Stimulated activated CD8-positive, alpha-beta memory T cell treated with anti-CD3 and anti-CD28 coated beads, Interleukin-12 subunit alpha, Interleukin-12 subunit beta, amount 100 ng/mL, for 4 hours (primary cell): ENCODE measurements at places on chromosomes 7 and 10.

DNA sequence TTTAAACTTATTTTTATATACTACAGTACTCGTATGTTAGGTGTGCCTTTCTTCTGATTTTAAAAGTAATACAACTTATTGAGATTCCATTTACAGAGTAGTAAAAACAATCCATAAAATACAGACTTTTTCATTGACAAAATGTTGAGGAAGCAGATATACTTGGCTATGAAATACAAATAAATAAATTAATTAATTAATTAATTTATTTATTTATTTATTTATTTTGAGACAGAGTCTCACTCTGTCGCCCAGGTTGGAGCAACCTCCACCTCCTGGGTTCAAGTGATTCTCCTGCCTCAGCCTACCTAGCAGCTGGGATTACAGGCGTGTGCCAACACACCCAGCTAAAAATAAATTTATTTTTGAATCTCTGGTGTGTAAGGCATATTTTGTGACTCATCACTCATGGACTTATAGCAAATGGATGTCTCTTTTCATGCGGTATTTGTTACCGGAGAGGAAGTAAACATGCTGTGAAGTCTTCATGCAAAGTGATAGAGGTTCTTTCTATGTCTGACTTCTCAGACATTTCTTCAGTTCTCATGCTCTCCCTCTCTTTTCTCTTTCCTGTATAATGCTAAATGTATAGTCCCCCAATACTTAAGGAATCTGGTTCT lies 20.2 kb upstream of the SRPK2 start:
- no peak for DNase-seq

- DNase-seq: no peak
Observed at GRCh38 chr10:89535171-89536012, at the start of gene SLC16A12. Gene SLC16A12, minus strand, starts transcription at chr10:89535594. Its CDS starts 73,016 bp downstream, at chr10:89462578.

DNA sequence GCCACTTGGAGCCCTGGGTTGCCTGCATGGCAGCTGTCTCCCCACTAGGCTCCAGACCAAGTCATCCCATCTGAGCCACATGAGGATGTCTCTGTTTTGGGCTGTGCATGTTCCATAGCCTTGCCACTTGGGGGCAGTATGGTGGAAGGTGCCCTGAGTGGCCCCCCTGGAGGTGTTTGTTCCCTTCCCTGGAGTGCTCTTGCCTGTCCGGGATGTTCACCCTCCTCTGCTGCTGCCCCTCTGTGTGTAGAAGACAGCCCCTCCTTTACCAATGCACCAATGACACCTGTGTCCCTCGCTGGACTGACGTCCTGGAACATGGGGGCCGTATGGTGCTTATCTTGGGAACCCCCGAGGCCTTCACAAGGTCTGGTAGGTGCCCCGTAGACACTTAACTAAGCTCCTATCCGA lies 100.2 kb downstream of the ACTR3B start:
- DNase-seq: no peak

DNA sequence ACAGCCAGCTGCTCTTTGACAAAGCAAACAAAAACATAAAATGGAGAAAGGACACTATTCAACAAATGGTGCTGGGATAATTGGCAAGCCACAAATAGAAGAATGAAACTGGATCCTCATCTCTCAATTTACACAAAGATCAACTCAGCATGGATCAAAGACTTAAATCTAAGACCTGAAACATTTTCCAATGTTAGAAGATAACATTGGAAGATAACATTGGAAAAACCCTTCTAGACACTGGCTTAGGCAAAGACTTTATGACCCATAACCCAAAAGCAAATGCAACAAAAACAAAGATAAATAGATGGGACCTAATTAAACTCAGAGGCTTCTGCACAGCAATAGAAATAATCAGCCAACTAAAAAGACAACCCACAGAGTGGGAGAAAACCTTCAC lies 425.7 kb upstream of the SEMA3D start:
- no peak for DNase-seq

DNA sequence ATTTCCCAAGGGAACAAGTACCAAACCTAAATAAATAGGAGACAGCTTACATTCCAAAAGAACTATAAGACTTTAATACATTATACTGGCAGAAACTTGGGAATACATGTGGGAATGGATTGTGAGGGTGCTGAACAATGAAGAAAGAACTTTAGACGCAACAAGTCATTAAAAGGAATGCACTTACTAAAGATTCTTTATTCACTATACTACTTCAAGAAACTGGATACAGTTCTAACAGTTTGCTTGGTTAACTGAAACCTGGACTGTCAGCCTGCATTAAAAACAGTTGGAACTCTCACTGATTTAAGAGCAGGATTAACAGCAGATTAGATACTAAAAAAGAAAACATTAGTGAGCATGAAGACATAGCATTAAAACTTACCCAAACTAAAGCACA lies 12.0 kb downstream of the CACUL1 start:
- DNase-seq: no peak

- DNase-seq: no peak
Observed at GRCh38 chr7:25846722-25847121, 305.3 kb upstream of the NFE2L3 start.

DNA sequence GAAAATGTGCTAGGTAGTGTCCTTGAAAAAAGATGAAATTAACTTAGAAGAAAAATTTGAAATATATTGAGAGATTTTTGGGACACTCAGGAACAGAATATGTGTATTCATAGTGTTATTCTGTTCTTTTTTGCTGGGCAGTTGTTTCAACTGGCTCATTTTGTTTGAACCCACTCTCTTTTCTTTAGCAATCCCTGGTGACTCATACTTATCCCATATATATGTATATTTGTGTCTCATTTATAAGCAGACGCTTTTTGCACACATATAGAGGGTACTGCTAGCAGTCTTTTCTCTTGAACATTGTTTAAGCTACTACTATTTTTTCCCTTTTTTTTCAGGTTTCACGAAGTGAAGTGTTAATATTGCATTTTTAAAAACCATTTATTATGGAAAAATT lies 1.9 kb downstream of the EXOC6 start:
- no peak for DNase-seq

DNA sequence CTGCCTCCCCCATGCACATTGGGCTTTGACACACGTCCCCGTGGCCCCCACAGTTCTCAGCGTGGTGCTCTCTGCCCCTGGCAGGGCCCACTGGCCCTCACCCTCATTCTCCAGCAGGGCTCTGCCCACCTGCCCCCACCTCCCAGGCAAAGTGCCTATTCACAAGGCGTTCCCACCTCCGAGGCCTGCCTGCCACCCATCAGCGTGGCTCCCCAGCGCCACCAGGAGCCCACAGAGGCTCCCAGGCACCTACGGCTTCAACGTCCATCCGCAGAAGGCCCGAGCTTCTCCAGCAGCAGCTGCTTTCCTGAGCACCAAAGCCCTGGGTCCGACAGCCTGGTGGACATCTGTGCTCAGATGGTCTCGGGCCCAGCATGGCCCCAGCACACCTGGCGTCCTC lies 211.8 kb upstream of the PPP2R2D start:
- no peak for DNase-seq

- no peak for DNase-seq
Observed at GRCh38 chr7:78055001-78055573, 256.5 kb downstream of the PHTF2 start.

GRCh38 chr10:69346776-69347175 lies 68.5 kb downstream of the HK1 start:
- no peak for DNase-seq

DNA sequence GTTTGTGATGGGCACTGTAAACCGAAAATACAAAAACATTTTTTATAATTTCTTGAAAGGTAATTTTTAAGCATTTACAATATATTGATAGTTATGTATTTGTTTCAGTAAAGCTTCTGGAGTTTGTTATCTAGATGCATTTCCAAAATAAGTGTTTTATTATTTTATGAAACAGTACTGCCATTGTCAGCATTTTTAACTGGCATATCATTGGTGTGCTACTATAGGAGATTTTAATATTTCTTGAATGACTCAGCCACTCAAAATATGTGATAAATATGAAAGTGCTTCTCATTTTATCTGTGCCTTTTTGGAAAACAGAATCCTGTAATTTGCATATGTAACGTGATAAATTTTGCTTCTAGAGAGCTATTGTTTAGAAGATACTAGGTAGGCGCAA lies 97.9 kb downstream of the ANKIB1 start:
- DNase-seq: no peak

GRCh38 chr10:130369645-130370381 lies 233.6 kb downstream of the GLRX3 start:
- no peak for DNase-seq

- DNase-seq: no peak
Observed at GRCh38 chr7:151346470-151346769, 4.8 kb downstream of the NUB1 start.
